ENCODE measurements at places on chromosomes 16 and 17.

- DNase-seq: no peak
These were observed 1.6 kb downstream of the CA10 start for GRCh38 chr17:52156576-52157570.

DNA sequence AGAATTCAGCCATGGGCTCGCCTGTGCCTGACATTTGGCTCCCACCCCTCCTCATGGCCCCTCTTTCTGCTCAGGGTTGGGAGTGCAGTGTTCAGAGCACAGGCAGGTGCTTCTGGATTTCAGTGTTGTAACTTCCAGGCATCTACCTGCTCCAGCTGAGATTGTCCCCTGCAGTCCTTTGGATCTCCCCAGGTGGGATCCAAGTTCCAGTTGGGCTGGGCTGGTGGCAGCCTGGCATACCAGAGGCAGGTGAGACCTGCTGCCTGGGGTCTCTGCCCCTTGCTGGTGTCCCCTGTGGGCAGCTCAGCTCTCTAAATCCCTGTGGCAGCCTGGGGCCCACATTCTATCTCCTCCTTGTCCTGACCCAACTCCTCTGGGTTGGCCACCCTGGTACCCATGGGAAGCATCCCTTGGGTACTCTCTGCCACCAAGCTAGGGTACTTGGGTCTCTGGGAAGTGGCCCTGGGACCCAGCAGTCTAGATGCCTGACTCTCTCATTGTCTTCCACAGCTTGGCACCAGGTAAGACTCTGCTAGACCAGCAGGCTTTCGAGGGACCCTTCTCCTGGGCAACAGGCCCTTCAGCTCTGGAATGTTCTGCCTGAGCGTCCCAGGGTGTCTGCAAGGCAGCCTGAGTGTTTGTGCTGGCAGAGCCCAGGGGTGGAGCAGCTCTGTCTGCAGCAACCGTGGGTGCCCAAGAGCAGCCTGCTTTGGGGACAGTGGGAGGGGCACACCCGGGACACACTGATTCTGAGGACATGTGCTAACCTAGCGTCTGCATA lies 42.5 kb downstream of the DNAH17 start:
- no peak for DNase-seq

DNA sequence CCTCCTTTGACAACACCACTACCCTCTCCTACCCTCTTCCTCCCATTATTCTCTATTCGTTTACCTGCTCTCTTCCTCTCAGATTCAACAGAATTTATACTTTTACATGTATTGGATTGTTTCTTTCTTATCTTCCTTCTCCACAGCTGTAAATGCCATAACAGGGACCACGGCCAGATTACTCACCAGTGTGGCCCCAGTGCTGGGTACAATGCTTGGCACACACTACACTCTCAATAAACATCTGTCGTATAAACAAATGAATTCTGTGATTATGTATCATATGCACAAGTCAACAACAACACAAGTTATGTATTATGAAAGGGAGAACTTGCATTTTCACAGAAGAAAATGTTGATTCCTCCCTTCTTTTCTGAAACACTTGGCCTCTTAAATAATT lies 20.0 kb downstream of the AARSD1 start:
- no peak for DNase-seq

DNA sequence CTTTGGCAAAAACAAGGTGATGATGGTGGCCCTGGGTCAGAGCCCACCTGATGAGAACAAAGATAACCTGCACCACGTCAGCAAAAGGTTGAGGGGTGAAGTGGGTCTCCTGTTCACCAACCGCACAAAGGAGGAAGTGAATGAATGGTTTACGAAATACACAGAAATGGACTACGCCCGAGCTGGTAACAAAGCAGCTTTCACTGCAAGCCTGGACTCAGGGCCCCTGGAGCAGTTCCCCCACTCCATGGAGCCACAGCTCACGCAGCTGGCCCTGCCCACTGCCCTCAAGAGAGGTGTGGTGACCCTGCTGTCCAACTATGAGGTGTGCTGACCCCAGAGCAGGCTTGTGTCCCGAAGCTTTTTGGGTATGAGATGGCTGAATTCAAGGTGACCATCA lies 29.7 kb upstream of the DLX4 start:
- DNase-seq: no peak

DNA sequence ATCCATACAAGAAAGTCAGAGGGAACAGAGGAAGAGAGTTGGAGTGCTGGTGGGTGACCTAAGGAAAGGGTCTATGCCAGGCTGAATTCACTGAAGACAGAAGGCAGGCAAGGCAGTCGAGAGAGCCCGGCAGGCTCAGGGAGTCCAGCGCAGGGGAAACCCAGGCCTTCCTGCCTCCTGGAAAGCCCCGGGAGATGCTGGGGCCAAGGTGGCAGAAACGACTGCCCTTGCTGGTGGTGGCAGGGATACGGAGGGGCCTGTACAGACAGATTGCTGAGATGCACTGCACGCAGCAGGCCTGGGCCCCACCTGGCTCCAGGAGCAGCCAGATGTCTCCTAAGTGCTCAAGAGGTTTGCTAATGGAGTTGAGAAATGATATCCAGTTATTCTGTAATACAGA lies 59.8 kb downstream of the GTF3C1 start:
- no peak for DNase-seq

GRCh38 chr16:51875834-51876600 lies 670.9 kb downstream of the TOX3 start:
- DNase-seq: no peak

DNA sequence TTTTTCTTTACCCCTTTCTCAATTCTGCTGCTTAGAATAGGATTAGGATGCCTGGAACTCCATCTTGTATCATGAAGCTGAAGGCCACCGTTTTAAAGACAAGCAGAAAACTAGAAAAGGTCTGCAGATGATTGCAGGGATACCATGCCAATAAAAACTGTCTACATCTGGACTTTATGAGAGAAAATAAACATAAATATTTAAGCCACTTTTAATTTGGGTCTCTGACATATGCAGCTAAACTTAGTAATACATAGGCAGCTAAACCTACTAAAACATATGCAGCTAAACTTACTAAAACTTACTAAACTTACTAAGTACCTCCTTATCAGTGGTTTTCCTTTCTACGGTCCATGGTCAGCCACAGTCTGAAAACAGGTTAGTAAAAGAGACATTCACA lies 48.4 kb downstream of the FBXL20 start:
- no peak for DNase-seq

DNA sequence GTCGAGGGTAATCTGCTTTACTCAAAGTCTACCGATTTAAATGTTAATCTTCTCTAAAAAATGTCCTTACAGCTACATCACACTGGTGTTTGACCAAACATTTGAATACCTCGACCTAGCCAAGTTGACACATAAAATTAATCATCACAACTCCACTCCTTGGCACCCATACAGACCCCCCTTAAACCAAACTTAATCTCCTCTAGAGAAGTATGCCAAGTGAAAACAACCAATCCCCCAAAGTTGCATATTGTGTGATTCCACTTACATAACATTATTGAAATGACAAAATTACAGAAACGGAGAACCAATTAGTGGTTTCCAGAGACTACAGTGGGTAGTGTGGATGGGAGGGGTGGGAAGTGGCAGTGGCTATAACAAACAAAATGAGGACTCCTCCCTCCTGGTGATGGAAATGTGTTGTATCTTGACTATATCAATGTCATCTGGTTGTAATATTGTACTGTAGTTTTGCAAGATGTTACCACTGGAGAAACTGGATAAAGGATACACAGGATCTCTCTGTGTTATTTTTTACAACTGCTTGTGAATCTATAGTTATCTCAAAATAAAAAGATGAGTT lies 39.4 kb downstream of the CAPNS2 start:
- DNase-seq: no peak

DNA sequence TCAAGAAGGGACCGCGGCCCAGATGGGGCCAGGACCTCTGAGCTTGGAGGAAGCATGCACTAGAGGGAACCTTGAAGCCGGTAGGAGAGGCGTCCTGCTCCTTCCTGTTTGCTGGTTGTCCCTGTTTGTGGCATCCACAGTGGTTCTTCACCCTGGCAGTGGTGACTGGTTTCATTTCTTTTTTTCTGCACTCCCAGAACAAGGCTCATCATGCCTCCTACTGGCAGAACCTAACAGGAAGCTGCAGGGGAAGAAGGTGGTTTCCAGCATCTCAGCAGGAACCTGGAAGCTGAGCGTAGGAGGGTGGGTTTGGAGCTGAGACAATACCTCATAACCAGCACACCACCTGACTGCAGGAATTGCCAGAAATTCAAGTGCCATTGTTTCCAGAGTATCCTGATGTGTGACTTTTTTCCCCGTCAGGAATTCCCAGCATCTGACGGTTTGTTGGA lies 5.8 kb downstream of the TMEM231 start:
- peak; percentile 66 for DNase-seq

GRCh38 chr17:7497636-7498035 lies 13.5 kb downstream of the POLR2A start:
- no peak for DNase-seq

DNA sequence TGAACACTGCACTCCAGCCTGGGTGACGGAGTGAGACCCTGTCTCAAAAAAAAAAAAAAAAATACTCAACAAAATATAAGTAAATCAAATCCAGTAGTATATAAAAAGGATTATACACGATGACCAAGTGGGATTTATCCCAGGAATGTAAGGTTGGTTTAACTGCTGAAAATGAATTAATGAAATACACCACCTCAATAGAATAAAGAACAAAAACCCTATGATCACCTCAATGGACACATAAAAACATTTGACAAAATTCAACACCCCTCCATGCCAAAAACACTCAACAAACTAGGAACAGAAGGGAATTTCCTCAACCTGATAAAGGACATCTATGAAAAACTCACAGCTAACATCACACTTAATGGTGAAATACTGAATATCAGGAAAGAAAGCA lies 6.6 kb downstream of the MIS12 start:
- DNase-seq: no peak

DNA sequence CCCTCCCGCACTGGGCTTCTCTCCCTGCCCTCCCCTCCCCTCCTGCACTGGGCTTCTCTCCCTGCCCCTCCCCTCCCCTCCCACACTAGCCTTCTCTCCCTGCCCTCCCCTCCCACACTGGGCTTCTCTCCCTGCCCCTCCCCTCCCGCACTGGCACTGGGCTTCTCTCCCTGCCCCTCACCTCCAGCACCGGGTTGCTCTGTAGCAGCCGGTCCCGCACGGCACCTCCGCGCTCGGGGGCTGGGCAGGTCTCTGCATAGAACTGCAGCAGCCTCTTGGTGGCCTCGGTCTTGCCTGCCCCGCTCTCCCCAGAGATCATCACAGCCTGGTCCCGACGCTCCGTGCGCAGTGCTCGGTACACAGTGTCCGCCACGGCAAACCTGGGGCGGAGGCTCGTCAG lies 9.8 kb downstream of the MYO1C start:
- no peak for DNase-seq

DNA sequence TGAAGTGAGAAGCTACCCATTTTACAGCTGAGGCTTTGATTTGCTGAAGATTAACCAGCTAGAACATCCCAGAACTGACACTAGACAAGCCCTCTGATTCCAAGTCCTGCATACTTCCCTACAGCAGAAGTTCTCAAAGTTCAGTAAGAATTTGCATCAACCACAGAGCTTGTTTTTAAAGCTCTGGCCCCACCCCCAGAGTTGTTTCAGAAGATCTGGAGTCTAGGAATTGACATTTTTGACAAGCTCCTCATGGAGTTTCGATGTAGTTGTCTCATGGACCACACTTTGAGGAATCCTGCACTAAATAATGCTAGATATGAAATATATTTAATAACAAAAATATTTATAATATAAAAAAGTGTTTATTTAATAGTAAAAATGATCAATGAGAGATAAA lies 120.3 kb upstream of the ADAMTS18 start:
- DNase-seq: no peak

GRCh38 chr17:50303051-50303450 lies 28.8 kb downstream of the TMEM92 start:
- no peak for DNase-seq

DNA sequence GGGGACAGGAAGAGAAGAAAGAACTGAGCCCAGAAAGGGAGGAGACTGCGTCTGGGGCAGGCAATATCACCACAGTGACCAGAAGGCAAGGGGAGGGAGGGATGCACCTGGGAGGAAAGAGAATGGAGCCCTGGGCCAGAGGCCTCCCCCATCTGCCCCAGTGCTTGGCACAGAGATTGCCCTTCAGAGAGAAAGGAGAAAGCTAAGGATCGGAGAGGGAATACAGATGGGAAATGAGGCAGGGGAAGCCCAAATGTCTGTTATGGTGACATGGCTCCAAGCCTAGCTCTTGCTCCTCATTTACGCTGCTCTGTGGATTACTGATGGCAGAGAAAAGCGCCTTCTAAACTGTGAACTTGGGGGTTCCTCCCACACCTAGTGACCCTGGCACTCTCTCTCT lies 47.2 kb downstream of the PIPOX start:
- DNase-seq: no peak

DNA sequence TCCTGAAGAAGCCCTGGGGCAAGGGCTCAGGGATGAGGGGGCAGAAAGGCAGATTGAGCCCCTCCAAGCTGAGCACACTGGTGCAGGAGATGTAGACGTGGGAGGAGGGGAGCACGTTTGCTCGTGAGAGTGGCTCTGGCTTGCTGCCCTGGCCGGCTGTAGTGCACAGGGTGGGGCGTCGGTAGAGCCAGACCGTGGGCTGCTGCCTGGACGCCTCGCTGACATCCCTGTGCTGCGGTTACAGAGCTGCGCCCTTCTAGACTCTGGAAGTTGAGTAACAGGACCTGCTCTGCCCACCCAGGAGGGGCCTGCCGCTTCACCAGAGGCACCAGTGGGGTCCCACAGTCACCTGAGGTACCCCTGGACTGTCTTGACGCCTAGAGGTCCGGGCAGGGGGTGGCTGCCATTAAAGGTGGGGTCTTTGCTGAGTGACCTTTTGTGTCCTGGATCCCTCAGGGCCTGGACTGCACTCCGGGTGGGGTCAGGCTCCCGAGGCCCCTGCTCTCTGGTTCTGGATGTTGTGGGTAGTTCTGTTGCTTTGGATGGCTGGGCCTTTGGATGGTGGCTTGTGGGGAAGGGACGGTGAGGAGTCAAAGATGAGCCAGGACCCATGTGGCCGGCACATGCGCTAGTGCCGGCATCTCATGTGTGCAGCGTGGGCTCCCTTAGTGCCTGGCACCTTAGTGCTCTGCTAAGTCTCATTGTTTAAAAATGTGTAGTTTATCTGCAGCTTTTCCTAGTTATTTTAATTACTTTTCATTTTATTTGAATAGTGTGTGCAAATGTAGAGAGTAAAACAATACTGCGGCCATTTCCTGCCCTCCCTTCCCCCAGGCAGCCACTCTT lies 41.7 kb downstream of the PGS1 start:
- DNase-seq: no peak

- DNase-seq: no peak
These were observed 370 bp downstream of the EVPL start for GRCh38 chr17:76026714-76027158.

DNA sequence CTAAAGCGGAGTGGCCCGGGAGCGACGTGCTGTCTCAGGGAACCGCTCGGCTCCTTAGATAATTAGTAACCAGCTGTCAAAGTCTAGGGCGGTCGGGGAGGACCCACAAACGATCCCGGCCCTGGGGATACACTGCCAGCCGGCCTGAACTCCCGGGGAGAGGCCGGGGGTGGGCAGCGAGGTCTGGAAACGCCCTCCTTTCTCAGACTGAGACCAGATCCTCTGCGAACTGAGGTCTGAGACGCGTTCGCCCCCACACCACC lies 1.3 kb downstream of the HNF1B start:
- no peak for DNase-seq

DNA sequence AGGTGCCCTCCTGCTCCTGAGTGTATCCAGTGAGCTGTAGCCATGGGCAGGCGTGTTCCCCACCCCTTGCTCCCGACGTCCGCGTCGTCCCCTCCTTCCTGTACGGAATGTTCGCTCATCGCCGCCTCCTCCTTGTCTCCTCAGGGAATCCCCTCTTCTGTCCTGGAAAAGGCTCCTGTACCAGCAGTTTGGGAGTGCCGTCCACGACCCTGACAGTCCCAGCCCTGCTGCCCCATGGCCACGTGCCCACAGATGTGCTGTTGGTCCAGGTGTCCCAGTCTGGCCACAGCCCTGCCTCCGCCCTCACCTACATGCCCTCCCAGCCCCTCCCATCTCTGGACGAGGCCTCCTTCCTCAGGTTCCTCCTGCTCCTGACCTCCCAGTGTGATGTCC lies 30.2 kb downstream of the OR1D5 start:
- DNase-seq: no peak
